ENCODE measurements at places on chromosomes 12 and 14.

GRCh38 chr14:87491816-87492215 lies 501.2 kb downstream of the GALC start:
- no peak for DNase-seq

DNA sequence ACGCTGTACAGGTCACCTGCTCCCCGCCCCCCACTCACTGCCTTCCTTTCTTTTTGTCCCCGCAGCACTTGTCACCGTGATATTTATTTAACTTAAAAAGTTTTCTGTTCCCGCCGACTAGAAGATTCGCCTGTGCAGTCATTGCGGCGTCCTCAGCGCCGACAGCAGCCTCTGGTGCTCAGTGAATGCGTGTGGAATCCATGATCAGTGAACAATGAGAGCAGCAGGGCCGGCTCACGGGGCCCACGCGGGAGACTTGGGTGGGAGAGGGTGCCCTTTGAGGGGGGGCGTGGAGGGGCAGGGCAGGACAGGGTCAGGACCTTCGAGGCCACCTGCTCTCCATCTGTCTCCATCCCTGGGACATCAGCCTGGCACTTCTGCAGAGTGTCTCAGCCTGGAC lies 24.5 kb downstream of the BEGAIN start:
- DNase-seq, result no peak

DNA sequence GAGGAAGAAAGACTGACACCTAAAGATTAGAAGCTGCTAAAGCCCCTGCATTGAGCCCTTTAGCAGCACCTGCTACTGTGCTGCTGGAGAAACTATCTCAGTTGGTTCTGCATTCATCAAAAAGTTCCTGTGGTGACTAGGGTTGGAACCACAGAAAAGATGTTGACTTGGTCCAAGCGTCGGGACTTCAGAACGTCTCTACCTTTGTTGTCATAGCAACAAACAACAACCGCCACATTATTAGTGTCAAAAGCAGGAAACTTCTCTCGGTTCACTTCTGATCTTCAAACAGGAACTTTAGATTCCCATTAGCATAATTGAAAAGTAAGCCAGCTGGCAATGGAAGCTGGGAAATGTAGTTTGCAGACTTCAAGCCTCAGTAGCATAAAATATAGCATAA lies 368.0 kb downstream of the SEC23A start:
- DNase-seq, result no peak

- DNase-seq, result no peak
These were observed 51.4 kb upstream of the BAZ1A start for GRCh38 chr14:34926552-34926951.
